Fibroblast of upper back skin (primary cell): ENCODE measurements at places on chromosomes 2 and 18.
A peak's percentile ranks its signal among the peaks of the same experiment; 100 is the strongest.

DNA sequence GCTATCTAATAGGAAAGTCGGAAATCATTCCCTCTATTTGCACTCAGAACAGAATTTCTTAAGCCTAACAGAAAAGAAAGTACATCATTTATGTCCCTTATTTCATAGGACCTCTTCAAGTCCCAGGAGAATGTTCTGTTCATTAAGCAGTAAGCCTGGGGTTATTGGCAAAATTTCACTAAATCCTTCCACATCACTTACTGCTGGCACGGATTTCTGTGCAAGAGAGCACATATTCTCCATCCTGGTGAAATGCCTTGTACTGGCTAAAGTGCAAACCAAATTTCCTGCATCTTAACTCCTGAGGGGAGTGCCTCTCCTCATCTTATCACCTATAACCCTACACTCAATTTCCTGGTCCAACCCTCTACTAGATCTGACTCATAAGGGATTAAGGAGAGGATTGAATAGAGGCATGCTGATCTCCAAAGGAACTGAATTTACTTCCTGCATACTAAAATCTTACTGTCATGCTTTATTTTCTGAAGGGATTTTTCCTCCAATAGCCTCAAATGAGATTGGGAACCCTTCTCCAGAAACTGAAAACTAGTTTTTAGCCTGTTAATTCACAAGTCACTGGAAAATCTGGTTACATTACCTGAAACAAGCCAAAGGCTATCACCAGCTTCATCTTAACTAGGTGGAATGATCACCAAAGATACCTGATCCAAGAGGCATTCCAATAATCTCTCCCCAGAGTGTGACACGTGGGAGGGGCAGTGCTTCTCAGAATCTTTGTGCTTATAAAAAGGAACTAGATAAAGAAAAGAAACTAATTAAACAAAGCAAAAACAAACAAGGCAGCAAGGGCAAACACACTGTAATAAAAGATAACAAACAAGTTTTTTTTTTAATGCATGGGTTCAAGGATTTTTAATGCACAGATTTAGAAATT lies 311.1 kb downstream of the NR4A2 start:
- no peak for DNase-seq

GRCh38 chr18:35110059-35110458 lies 68.8 kb downstream of the MAPRE2 start:
- no peak for DNase-seq

DNA sequence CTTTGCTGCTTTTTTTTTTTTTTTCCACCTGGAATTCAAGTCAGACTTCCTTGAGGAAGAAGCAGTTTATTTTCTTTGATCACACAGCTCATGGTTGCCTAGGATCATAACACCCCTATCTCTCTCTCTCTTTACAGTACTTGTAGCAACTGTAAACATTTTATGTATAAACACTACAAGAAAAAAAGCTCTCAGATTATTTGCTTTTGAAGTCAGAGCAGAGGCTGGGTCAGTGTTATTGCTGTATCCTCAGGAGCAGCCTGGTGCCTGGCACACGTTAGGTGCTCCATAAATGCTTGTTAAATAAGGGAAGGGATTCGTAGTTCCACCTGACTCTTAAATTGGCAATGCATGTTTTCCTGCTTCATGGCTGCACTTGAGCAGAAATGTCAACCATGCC lies 221.2 kb downstream of the TGIF1 start:
- no peak for DNase-seq

DNA sequence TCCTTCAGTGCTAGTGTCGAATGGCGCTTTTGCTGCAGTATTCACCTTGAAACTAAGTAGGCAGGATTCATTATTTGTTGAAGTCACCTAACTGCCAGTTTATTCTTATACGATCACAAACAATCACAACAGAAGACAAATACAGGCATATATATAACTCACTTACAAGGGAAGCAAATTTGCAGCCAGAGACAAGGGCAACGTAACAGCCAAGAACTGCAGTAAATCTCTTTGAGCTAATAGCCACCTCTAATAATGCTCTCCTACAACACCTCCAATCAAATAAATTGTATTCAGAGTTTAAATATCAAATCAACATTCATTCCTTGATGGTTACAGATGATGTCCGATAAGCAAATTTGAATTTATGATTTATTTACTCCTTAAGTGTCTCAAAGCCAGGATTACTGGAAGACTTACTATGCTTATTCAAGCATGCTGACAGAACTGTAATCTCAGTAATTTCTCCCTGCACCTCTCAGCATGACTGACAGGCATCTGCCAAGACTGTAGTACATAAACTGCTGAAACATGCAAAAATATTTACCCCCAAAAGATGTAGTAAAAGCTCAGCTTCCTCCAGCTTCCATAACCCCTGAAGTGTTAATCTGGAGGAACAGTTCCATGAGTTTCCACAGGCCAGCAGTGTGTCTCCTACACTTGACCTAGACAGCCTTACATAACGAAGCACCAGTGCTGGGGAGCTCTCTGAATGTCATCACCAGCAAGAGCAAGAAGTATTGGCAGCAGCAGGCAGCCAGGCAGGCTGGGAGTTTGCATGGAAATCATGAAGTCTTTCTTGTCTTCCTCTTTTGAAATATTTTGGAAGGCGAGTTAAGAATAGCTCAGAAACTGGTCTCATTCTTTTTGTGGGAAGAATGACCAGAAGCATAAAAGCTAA lies 20.9 kb upstream of the SCN1A start:
- DNase-seq, result no peak

DNA sequence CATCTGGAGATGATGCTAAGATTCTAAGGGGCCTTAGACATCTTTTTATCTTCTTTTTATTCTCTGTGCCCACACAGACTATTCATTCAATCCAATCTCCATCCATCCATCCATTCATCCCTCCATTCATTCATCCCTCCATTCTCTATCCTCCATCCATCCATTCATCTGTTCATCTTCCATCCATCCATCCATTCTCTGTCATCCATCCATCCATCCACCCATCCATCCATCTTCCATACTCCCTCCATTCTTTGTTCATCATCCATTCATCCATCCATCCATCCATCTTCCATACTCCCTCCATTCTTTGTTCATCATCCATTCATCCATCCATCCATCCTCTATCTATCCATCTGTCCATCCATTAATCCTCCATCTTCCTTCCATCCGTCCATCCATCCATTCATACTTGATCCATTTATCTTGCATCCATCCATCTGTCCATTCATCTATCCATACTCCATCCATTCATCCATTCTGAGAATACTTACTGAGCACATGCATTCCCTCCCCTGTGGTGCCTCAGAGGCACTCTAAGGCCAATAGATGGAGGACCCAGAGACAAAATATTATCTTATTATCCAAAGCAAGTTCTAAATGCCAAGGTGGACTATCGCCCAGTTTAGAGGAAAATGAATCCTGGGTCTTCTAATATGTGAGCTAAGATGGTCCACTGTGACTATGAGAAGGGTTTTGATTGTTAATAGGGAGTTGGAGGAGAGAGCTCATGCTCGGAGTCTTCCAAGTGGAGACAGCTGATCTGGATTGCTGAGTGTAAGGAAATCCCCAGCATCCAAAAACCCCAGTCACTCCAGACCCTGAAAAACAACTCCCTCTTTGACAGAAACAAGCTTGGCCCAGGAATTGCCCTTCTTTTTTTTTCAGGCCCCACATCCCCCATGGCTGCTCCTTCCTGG lies 152.6 kb upstream of the MYCN start:
- no peak for DNase-seq

GRCh38 chr2:196075196-196075595 lies 6.6 kb upstream of the DNAH7 start:
- peak; percentile 28 for DNase-seq

DNA sequence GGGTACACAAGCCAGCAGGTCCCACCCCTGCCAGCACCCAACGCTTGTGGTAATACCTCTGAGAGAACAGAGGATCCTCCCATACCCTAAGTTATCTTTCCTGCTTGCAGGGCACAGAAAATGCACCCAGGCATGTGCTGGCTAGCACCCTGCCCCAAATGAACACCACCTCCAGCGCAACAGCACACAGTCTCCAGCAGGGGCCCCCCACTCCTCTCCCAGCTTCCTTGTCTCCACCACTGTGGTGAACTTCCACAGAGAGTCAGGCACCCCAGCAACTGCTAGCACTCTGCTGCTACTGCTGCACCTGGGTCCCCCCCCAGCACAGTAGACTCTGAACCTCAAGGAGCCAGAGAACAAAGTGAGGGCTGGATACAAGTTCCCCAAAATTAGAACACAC lies 216.8 kb upstream of the CNTNAP5 start:
- no peak for DNase-seq

DNA sequence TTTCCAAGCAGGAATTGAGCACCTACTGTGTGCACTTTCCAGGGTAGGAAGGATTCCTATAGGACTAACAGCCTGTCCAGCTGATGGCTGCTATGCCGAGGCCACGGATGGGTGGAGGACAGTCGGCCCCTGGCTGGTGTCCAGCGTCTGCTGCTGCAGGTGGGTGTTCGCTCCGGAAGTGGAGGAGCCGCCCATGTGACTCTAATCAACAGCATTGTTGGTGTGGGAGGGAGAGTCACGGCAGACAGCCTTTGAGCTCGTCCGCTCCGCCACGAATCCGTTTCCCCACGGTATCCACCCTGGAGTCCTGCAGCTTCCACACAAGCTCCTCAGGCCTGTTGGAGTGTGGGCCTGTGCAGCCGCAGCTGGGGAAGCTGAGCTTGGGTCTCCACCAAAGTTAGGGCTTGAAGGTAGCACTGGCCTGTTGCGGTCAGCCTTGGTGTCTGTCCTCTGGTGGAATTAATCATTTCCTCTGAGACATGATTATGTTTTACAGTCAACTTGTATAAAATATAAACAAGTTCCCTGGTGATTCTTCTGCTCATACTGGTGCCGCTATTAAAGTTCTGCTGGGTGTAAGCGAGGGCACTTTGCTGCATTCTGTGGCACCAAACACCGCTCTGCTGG lies 185.9 kb upstream of the TPO start:
- no peak for DNase-seq

- no peak for DNase-seq
These were observed 34.8 kb upstream of the MGAT5 start for GRCh38 chr2:134218930-134219658.

- no peak for DNase-seq
These were observed 670 bp downstream of the KCNIP3 start for GRCh38 chr2:95297639-95298395.

GRCh38 chr2:103656558-103656957 lies 894.7 kb downstream of the TMEM182 start:
- no peak for DNase-seq

GRCh38 chr18:38796762-38797161 lies 1231.2 kb upstream of the CELF4 start:
- DNase-seq, result no peak

- no peak for DNase-seq
These were observed 163.3 kb upstream of the STK17B start for GRCh38 chr2:196334710-196335109.

GRCh38 chr2:225600444-225600843 lies 200.9 kb downstream of the NYAP2 start:
- DNase-seq, result no peak

DNA sequence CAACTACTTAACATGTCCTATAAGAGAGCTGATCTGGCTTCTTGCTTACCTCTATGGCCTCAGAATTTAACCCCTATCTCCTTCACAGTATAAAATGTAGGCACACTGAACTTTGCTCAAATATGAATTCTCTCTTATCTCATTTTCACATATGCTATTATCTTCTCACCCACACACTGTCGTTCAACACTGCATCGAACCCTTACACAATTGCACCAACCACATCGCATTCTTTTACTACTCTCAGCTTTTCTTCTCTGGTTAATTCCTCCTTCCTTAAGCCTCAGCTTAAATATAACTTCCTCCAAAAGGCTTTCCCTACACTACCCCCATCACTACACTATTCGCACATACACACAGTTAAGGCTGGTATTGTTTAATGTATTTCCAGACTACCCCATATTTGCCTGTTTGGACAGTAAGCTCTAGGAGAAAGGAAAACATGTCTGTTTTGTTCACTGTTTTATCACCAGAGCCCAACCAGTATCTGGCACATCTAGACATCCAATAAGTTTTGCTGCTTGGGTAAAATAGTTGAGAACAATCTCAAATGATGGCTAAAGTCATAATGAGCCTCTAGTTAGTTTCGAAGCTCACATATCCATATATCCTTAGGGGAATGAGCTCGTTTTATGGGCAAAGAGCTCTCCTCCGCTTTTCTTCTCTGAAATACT lies 47.7 kb downstream of the HIBCH start:
- DNase-seq, result no peak

- no peak for DNase-seq
These were observed 57.0 kb upstream of the ITM2C start for GRCh38 chr2:230807729-230808128.

- no peak for DNase-seq
These were observed 356.1 kb upstream of the ETAA1 start for GRCh38 chr2:67041051-67041450.

GRCh38 chr2:227816507-227817294 lies 3.1 kb downstream of the CCL20 start:
- DNase-seq, result peak; percentile 43

- DNase-seq, result peak; percentile 67
These were observed 67.3 kb upstream of the UPP2 start for GRCh38 chr2:158034198-158034866.

DNA sequence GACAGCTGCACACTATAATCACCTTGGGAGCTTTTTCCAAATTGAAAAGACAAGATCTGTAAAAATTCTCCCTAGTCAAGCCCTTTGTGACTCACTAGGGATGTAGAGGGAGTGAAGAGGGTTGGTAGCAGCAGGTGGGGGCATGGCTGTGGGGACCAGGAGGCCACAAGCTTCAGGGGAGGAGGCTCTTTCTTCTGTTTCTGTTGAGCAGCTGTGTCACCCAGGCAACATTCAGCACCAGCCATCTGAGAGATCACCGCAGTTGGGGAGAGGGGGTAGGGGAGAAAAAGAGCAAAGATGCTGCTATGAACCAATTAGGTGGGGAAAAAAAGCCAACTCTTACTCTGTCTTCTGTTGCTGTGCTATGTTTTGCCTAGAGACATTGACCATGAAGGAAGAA lies 352.3 kb upstream of the MEIS1 start:
- DNase-seq, result no peak

- no peak for DNase-seq
These were observed 9.9 kb upstream of the CNDP2 start for GRCh38 chr18:74486119-74486849.

GRCh38 chr2:174577967-174578589 lies 19.5 kb downstream of the WIPF1 start:
- DNase-seq, result peak; percentile 83
